Uterine smooth muscle cell (primary cell): ENCODE measurements at places on chromosomes 5 and 9. TPM values are rescaled to one million over a fixed set of nuclear protein-coding genes. Genes with fewer than 3 reads are reported as not detected.

The FSTL4 gene
- total RNA-seq, result not detected in 2 replicates

The PPIC gene
- total RNA-seq, result 20.9 and 66.4 TPM in 2 replicates

The PDGFRB gene
- 94.2 and 160 TPM in 2 replicates for total RNA-seq

The NDUFB6 gene
- 59.1 and 70.8 TPM in 2 replicates for total RNA-seq

The IL7R gene
- 4.9 and 20.7 TPM in 2 replicates for total RNA-seq

The PCDHA2 gene
- under 0.01 and 0.11 TPM in 2 replicates for total RNA-seq

The IL5 gene
- not detected in 2 replicates for total RNA-seq

The ADAMTSL1 gene
- 60.6 and 82.0 TPM in 2 replicates for total RNA-seq

The NUTM2F gene
- not detected in 2 replicates for total RNA-seq

The FBXO38 gene
- total RNA-seq, result 64.2 and 67.3 TPM in 2 replicates

The F12 gene
- 0.22 and 0.50 TPM in 2 replicates for total RNA-seq

The GTF2H2C gene
- total RNA-seq, result 42.1 and 51.5 TPM in 2 replicates

The PDE6A gene
- total RNA-seq, result not detected in 2 replicates

The PLAC8L1 gene
- total RNA-seq, result not detected in 2 replicates

The DOCK8 gene
- 0.75 and 0.89 TPM in 2 replicates for total RNA-seq

The ARHGEF28 gene
- total RNA-seq, result 25.8 and 49.0 TPM in 2 replicates

The ANKRD34B gene
- not detected in 2 replicates for total RNA-seq

The OCLN gene
- total RNA-seq, result 1.7 and 2.0 TPM in 2 replicates

The OTULINL gene
- 3.4 and 6.8 TPM in 2 replicates for total RNA-seq

The CEP78 gene
- total RNA-seq, result 19.5 and 39.6 TPM in 2 replicates

The ERMP1 gene
- 17.6 and 27.6 TPM in 2 replicates for total RNA-seq

The MEIKIN gene
- total RNA-seq, result not detected in 2 replicates

The LCN1 gene
- 0.12 TPM in 1 of 2 replicates, not detected in the other for total RNA-seq

The CEP120 gene
- 32.8 and 38.0 TPM in 2 replicates for total RNA-seq

The C6 gene
- under 0.01 and 0.11 TPM in 2 replicates for total RNA-seq

The SSBP2 gene
- 25.7 and 28.6 TPM in 2 replicates for total RNA-seq

The MYOT gene
- not detected in 2 replicates for total RNA-seq

The CDKN2AIPNL gene
- 23.6 and 42.1 TPM in 2 replicates for total RNA-seq

The IFNA4 gene
- not detected in 2 replicates for total RNA-seq

The KLHL9 gene
- 48.1 and 48.9 TPM in 2 replicates for total RNA-seq

The NAIF1 gene
- total RNA-seq, result 10.5 and 11.1 TPM in 2 replicates

The CIZ1 gene
- 25.3 and 25.5 TPM in 2 replicates for total RNA-seq

The PRRT1B gene
- not detected in 2 replicates for total RNA-seq

The PCDHGA9 gene
- total RNA-seq, result 4.0 and 4.2 TPM in 2 replicates
